Left lobe of liver (tissue), 2 donors: ENCODE measurements at places on chromosomes 6 and 20. TPM values are rescaled to one million over a fixed set of nuclear protein-coding genes. Genes with fewer than 3 reads are reported as not detected.

GRCh38 chr6:2725999-2726567 is 24.6 kb downstream of the MYLK4 start:
- no peak for DNase-seq

DNA sequence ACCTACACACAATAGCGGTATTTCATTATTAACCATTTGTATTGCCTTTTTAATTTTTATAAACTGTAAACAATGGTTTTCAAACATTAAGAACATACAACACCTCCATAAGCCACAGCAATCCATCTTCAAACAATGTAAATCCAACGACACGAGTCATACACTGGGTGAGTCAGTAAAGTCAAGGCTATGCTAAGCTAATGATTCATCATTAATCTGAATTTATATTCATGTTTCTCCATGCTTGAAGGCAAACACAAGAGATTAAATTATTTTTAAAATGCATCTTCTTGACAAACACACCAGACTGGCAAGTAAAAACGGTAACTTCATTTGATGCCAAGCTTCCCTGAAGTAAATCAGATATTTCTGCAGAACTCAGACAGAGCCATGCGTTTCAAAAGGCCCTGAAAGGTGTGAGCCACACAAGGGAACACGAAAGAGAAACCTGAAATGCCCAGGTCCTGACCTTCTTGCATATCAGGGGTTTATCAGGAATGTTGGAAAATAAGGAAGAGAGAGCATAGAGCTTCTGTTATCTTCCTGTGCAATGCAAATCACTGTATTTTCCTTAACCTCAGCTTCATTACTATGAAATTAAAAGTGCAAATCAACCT is 162.5 kb downstream of the ALDH8A1 start:
- DNase-seq, result no peak

PTGIS gene
- 20.3 TPM for total RNA-seq

DNA sequence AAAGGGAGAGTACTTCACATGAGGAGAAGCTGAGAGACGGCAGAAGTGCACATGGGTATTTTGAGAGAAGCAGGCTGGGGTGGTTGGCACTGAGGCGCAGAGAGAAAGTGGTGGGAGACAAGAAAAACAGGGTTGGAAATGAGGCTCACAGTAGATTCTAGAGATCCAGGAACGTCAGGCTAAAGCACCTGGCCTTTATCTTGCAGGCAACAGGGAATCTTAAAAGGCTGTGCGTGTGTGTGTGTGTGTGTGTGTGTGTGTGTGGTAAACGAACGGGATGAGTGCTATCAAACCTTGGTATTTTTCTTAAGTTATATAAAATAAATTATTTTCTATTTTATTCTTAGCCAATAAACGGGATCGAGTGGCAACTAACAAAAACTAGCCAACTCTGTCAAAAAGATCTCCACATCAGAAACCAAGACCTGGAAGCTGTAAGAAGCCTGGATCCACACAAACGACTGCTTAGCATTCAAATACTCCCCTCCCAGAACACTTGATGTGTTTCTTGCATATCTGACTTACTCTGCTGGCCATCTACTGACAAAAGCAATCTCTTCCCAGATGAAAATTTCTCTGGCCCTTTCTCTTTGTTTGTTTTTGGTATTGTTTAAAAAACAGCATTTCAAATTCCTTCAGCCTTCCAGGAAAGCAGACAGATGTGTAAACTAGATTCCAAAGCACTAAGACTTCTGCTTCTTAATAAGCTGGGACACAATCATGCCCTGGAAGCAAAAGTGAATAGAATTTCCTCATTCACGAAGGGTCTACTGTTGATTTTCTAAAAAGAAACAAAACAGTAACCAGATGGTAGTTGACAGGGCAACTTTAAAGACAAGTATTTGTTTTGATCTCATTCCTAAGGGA is 44.8 kb upstream of the FABP7 start:
- DNase-seq, result no peak
